Smooth muscle cell of bladder (primary cell): ENCODE measurements at places on chromosomes 7 and 10. TPM values are rescaled to one million over a fixed set of nuclear protein-coding genes. Genes with fewer than 3 reads are reported as not detected.

The HABP2 gene
- not detected in 2 replicates for total RNA-seq

The PHKG1 gene
- 0.43 and 0.55 TPM in 2 replicates for total RNA-seq

The TDRD1 gene
- under 0.01 and 0.83 TPM in 2 replicates for total RNA-seq

The COL13A1 gene
- total RNA-seq: 11.7 and 20.3 TPM in 2 replicates

The C10orf62 gene
- 0.14 TPM in 1 of 2 replicates, not detected in the other for total RNA-seq

The GPR85 gene
- 3.1 and 3.3 TPM in 2 replicates for total RNA-seq

The CREB5 gene
- total RNA-seq: 2.9 and 5.8 TPM in 2 replicates

The EGR2 gene
- total RNA-seq: 0.14 and 0.46 TPM in 2 replicates

The GIMAP6 gene
- total RNA-seq: 0.14 and 0.18 TPM in 2 replicates

The C10orf90 gene
- total RNA-seq: under 0.01 TPM in 2 replicates

The HOGA1 gene
- total RNA-seq: 0.28 and 1.1 TPM in 2 replicates

The ANLN gene
- 7.4 and 8.1 TPM in 2 replicates for total RNA-seq

The PTF1A gene
- total RNA-seq: not detected in 2 replicates

The SMNDC1 gene
- 4.9 and 5.0 TPM in 2 replicates for total RNA-seq

The KCNMA1 gene
- total RNA-seq: 19.9 and 30.9 TPM in 2 replicates

The UPK3B gene
- total RNA-seq: 0.46 TPM in 1 of 2 replicates, not detected in the other

The PRKG1 gene
- total RNA-seq: 29.3 and 32.7 TPM in 2 replicates

The FAM25C gene
- total RNA-seq: not detected in 2 replicates

The SPDYE8 gene
- total RNA-seq: not detected in 2 replicates

The LRRN3 gene
- total RNA-seq: 0.85 and 2.1 TPM in 2 replicates

The ABLIM1 gene
- total RNA-seq: 3.1 and 4.4 TPM in 2 replicates

The KLF6 gene
- 18.8 and 25.1 TPM in 2 replicates for total RNA-seq

The CALML3 gene
- under 0.01 TPM in 1 of 2 replicates, not detected in the other for total RNA-seq

The PNLIPRP2 gene
- not detected in 2 replicates for total RNA-seq

The UCN3 gene
- total RNA-seq: not detected in 2 replicates

The PDLIM1 gene
- total RNA-seq: 14.0 and 23.5 TPM in 2 replicates

The STX1A gene
- total RNA-seq: 10.2 and 10.7 TPM in 2 replicates

The EIF5AL1 gene
- 0.18 and 0.28 TPM in 2 replicates for total RNA-seq

The HOXA9 gene
- total RNA-seq: 5.8 and 7.9 TPM in 2 replicates

The ADARB2 gene
- total RNA-seq: not detected in 2 replicates

The STEAP1B gene
- total RNA-seq: 4.6 and 6.9 TPM in 2 replicates

The C10orf67 gene
- 0.14 TPM in 1 of 2 replicates, not detected in the other for total RNA-seq

The OR6V1 gene
- not detected in 2 replicates for total RNA-seq

The SYT15B gene
- 0.57 and 2.7 TPM in 2 replicates for total RNA-seq

The ARHGEF35 gene
- 0.55 and 1.3 TPM in 2 replicates for total RNA-seq

The USP6NL gene
- total RNA-seq: 8.1 and 8.7 TPM in 2 replicates

The CHCHD3 gene
- 79.8 and 97.8 TPM in 2 replicates for total RNA-seq

The EPO gene
- not detected in 2 replicates for total RNA-seq

The AGMO gene
- total RNA-seq: under 0.01 and 0.18 TPM in 2 replicates

The TES gene
- 36.1 and 49.2 TPM in 2 replicates for total RNA-seq

The GDF2 gene
- total RNA-seq: not detected in 2 replicates
